ENCODE measurements at places on chromosomes 2 and 18. TPM values are rescaled to one million over a fixed set of nuclear protein-coding genes. Genes with fewer than 3 reads are reported as not detected.

The SNED1 gene
- total RNA-seq: 149 TPM

The IL1R1 gene
- total RNA-seq: 155 TPM

The FMNL2 gene
- total RNA-seq: 53.2 TPM

The COL3A1 gene
- 1,346 TPM for total RNA-seq

The ABCG8 gene
- not detected for total RNA-seq

The TCF7L1 gene
- total RNA-seq: 39.5 TPM

The C2orf15 gene
- not detected for total RNA-seq

The BOLA3 gene
- 15.3 TPM for total RNA-seq

The ANKRD53 gene
- total RNA-seq: 1.9 TPM

The PROKR1 gene
- not detected for total RNA-seq

The CCDC85A gene
- 2.7 TPM for total RNA-seq

The DSEL gene
- total RNA-seq: 16.9 TPM

The CACNB4 gene
- total RNA-seq: 14.3 TPM

The CABYR gene
- 4.2 TPM for total RNA-seq

The SLC5A7 gene
- not detected for total RNA-seq

The KRTCAP3 gene
- 2.4 TPM for total RNA-seq

The MYO3B gene
- total RNA-seq: not detected

The CPO gene
- total RNA-seq: 0.58 TPM

The ZNF385B gene
- 3.3 TPM for total RNA-seq

The GPR35 gene
- 2.1 TPM for total RNA-seq

The RTKN gene
- 27.7 TPM for total RNA-seq

The CIB4 gene
- total RNA-seq: not detected

The SLC14A1 gene
- total RNA-seq: 33.1 TPM

The SGO2 gene
- total RNA-seq: 1.7 TPM

The SCLY gene
- total RNA-seq: 15.4 TPM

The INPP5D gene
- total RNA-seq: 21.1 TPM

The CFC1 gene
- not detected for total RNA-seq

The IL36G gene
- total RNA-seq: not detected

The CFAP221 gene
- 0.69 TPM for total RNA-seq

All from aorta (tissue), 5 donors.